Skin of body (tissue), 3 donors: ENCODE measurements at places on chromosomes 2 and 18. TPM values are rescaled to one million over a fixed set of nuclear protein-coding genes. Genes with fewer than 3 reads are reported as not detected.

GRCh38 chr2:216666461-216667233, 28.7 kb downstream of the IGFBP5 start:
- peak; percentile 67 for DNase-seq

- no peak for DNase-seq
Measured at GRCh38 chr2:158486970-158487325, 30.2 kb downstream of the PKP4 start.

GRCh38 chr18:9109523-9109922, 7.0 kb downstream of the NDUFV2 start:
- DNase-seq, result peak; percentile 21

GRCh38 chr18:4405965-4406364, 49.1 kb downstream of the DLGAP1 start:
- no peak for DNase-seq

- DNase-seq, result no peak
Measured at GRCh38 chr2:218138047-218138446, 12.2 kb downstream of the CXCR2 start.

- peak; percentile 73 for DNase-seq
Measured at GRCh38 chr18:46946656-46947282, 29.4 kb downstream of the KATNAL2 start.

The UPP2 gene
- not detected for total RNA-seq

The UGT1A10 gene
- total RNA-seq, result not detected

- DNase-seq, result no peak
Measured at GRCh38 chr2:24509840-24510239, 18.8 kb downstream of the NCOA1 start.

GRCh38 chr2:65589667-65590066, 157.3 kb upstream of the SPRED2 start:
- DNase-seq, result no peak

The LRP1B gene
- total RNA-seq, result 1.7 TPM

- DNase-seq, result no peak
Measured at GRCh38 chr2:111186121-111186715, 65.5 kb downstream of the BCL2L11 start.

DNA sequence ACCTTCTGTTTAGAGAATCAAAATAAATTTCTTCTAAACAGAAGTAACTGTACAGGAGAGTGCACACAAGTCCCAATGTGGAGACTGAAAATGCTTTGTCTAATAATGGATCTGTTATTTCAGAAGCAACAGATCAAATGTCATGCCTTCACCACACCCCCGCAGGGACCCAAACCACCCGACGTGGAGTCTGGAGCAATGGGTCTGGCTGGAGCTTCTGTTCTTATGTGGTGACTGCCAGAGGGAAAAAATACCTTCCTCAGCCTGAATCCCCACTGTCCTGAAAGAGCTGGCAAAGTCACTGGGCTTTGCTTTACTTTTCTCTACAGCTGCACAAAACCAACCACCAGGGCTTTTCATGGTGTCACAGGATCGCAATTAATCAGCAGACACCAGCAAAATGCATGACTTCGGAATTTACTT, 119.0 kb upstream of the ZFP36L2 start:
- DNase-seq, result peak; percentile 42

GRCh38 chr18:29457316-29457889, 1280.5 kb upstream of the CDH2 start:
- DNase-seq, result no peak

GRCh38 chr18:5311301-5311989, 15.9 kb upstream of the ZBTB14 start:
- peak; percentile 37 for DNase-seq

GRCh38 chr2:23679044-23679443, 247.9 kb downstream of the ATAD2B start:
- no peak for DNase-seq

DNA sequence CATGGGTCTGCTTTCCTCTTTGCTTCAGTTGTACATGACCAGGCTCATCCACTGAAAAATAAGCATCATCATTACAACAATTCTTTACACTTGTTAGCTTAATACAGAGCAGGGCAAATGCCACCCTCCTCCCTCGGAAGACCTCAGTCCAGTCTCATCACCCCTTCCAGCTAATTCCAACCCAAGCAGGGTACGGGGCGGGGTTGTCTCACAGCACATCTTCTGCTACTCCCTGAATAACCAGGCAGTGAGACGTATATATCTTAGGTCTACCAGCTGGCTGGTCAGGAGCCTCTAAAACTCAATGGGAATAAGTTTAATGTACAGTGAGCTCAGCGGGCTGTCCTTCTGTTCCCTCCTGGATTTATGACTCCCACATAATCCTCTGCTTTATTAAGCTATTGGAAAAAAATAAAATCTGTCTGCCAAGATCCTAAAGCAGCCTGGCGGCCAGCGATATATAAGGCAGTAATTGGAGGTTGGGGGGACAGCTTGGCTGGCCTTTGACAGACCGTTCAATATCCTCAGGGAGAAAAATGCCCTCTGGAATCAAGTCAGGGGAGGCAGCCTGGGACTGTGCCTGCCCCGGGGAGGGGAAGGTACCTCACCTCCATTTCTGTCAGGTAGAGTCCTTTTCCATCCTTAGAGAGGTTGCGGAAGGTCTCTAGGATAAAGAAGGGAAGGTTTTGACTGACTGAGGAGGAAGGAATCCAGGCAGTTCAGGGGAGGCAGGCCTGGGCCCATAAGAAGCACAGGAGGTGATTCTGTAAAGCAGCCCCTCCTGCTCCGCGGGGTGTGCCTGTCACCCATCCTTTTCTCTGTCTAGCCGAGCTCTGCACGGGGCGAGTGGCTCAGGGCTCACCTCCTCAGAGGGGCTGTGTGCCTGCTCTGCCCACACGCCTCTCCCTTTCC, 76.3 kb downstream of the CAPN13 start:
- no peak for DNase-seq

The LIMS2 gene
- total RNA-seq, result 3.8 TPM

The SETBP1 gene
- 24.1 TPM for total RNA-seq

- DNase-seq, result peak; percentile 34
Measured at GRCh38 chr2:50748671-50749070, 283.3 kb downstream of the NRXN1 start.

DNA sequence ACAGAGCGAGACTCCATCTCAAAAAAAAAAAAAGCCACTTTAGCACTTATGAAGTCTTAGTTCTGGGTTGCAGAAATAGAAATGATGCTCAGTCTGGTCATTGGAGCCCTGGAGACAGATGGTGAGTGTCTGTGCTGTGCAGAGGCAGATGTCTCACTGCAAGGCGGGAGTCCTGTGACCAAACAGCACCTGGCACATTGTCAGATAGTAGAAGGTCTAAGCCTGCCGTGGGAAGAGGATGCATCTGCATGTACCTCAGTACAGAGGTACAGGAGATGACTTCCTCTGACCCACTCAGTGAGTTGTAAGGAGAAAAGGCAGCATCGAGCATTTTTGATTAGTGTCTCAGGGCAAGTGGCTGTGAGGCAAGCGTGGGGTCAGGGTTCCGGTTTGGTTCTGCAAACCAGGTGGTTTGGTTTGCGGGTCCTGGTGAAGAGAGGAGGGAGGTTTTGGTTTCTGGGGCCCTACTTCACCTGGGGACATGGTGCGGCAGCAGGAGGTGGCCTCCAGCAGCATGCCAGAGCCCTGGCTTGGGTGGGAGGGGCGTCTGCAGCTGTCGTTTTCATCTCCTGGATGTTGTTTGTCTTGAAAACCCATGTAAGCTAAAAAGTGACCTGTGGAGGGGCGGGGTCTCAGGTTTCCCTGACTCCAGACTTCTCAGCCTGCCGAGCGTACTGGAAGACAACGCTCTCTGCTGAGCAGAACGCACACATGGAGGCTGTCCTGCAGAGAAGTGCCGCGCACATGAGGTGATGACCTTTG, 3.8 kb downstream of the RBFA start:
- DNase-seq, result no peak

DNA sequence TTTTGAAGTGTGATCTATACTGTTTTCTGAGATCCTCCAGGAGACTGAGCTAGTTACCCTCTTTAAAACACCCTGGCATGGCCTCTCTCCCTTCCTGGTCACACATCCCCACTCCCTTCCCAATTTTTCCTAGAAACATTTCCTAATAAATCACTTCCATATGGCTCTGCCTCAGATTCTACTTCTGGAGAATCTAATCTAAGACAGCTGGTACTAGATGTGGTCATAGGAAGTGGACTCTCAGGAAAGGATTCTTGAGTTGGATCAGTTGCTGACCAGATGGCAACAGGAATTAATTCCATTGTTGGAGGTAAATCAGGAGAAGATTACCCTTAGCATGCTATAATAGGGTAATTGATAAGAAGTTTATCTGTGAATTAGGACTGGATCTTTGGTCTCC, 310.5 kb downstream of the SATB2 start:
- peak; percentile 40 for DNase-seq

The TEKT4 gene
- not detected for total RNA-seq

The SLC39A10 gene
- 49.0 TPM for total RNA-seq

DNA sequence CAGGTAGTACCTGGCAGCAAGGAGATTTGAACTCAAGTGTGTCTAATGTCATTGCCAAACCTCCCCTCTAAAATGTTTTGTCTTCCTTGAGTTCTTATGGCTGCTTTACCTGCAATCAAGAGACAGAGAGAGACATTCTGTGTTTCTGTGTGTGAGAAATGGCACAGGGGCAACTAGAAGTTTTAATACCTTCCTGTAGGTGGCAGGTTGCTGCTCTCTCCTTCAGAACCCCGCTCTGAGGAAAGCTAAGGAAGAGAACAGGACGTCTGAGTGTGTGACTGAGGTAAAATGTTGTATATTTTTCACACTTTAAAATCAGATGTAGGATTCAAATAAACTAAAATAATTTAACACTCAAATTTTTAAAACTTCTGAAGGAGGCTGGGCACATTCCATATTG, 19.2 kb downstream of the DTNA start:
- DNase-seq, result no peak

GRCh38 chr2:153476491-153476815, 2.1 kb downstream of the RPRM start:
- no peak for DNase-seq

DNA sequence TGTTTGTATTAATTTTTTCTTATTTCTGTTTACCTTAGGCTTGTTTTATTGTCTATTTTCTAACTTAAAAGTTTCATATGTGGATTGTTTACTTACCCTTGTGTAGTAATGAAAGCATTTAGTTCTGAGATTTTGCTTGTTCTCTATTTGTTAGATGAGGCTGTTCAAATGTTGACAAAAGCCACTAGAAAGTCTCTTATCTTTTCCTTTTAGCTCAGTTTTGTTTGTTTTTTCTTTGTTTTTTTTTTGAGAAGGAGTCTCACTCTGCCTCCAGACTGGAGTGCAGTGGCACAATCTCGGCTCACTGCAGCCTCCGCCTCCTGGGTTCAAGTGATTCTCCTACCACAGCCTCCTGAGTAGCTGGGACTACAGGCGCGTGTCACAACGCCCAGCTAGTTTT, 30.9 kb downstream of the USP14 start:
- DNase-seq, result no peak

The DSC3 gene
- total RNA-seq, result 226 TPM

The ALPG gene
- total RNA-seq, result not detected

The ITGB6 gene
- total RNA-seq, result 11.6 TPM

DNA sequence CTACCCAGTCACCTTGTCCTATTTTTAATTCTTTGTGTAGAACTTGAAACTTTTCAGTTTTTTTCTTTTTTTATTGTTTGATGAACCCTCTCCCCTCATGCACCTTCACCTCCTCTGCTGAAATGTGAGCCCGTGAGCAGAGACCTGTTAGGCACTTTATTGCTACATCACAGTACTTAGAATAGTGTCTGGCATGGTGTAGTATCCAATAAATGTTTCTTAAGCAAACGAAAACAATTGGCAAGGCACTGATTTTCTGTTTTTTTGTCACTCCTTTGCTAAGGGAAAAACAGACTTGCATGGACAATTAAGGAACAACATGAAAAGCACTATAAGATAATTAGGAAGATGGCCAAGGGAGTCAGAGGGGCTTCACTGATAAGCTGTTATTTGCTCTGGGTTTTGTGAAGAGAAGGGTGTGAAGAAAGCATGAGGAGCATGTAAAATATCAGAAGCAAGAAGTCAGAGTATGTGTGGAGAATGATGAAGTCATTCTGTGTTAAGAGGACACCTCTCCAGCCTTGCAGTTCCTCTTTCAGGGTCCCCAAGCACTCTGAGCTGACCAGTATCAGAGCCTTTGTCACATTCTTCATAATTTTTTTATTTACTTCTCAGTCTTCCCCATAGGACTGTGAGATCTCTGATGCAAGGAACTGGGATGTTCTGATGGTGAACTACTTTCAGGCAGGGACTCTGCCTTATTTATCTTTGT, 99.7 kb upstream of the CAVIN2 start:
- DNase-seq, result no peak

- no peak for DNase-seq
Measured at GRCh38 chr18:34281722-34282121, 57.0 kb upstream of the NOL4 start.

DNA sequence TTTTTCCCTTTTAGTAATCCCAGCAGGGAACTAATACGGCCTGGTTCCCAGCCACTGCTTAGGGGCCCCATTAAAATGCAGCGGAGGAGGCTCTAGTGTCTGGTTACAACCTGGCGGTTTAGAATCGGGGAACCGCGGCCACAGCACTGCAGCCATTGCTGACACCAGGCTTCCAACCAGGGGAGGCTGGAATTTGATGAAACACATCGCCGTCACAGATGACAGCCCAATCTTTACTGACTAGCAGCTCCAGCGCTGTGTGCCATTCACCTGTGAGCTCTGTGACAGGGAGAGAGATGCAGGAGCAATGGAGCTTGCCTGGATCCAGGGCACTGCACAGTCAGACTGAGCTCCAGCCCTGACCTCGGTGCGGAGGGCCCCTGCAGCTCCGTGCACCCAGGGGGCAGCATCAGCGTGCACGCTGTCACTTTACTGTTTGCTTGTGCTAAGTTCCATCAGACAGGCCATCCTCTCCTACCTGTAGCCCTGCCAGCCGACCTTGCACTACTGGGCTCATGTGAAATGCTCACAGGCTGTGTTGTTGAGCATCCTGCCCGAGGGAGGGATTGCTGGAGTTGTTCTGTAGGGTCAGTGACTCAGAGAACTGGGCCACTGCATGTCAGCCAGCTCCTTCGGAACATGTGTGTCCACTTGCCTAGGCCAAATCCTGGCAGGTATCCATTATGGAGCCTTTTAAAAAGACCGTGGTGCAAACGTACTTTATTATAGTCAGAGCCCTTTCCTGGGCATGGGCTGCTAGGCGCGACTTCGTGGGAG, 203.5 kb downstream of the SEPTIN10 start:
- no peak for DNase-seq

GRCh38 chr2:112182581-112183034, 44.4 kb downstream of the FBLN7 start:
- DNase-seq, result no peak

GRCh38 chr2:222907790-222908441, 47.1 kb downstream of the ACSL3 start:
- no peak for DNase-seq
